ENCODE measurements at places on chromosomes 16 and 17. TPM values are rescaled to one million over a fixed set of nuclear protein-coding genes. Genes with fewer than 3 reads are reported as not detected.

SOX15 gene
- total RNA-seq, result 0.46 TPM

UQCRC2 gene
- 189 TPM for total RNA-seq

HEATR3 gene
- 23.1 TPM for total RNA-seq

DNASE1L2 gene
- total RNA-seq, result 1.0 TPM

HSPB9 gene
- not detected for total RNA-seq

C16orf86 gene
- total RNA-seq, result 1.2 TPM

KRTAP1-5 gene
- not detected for total RNA-seq

SCIMP gene
- not detected for total RNA-seq

CD79B gene
- total RNA-seq, result 2.1 TPM

SSTR5 gene
- 0.24 TPM for total RNA-seq

BRICD5 gene
- total RNA-seq, result 8.4 TPM

E2F4 gene
- 112 TPM for total RNA-seq

DUS2 gene
- 21.7 TPM for total RNA-seq

KIFC3 gene
- 62.2 TPM for total RNA-seq

CNGB1 gene
- not detected for total RNA-seq

TMEM92 gene
- not detected for total RNA-seq

TK2 gene
- total RNA-seq, result 23.4 TPM

KRTAP2-3 gene
- not detected for total RNA-seq

DRC7 gene
- 0.13 TPM for total RNA-seq

C16orf74 gene
- 38.7 TPM for total RNA-seq

SLC52A1 gene
- total RNA-seq, result not detected

NTHL1 gene
- total RNA-seq, result 39.8 TPM

TMEM114 gene
- total RNA-seq, result not detected

CCL5 gene
- not detected for total RNA-seq

DHRS7C gene
- total RNA-seq, result not detected

CA4 gene
- total RNA-seq, result 0.29 TPM

TP53 gene
- total RNA-seq, result 128 TPM

NEURL4 gene
- total RNA-seq, result 34.2 TPM

ODAD4 gene
- total RNA-seq, result 0.60 TPM

GUCY2D gene
- total RNA-seq, result not detected

SLC12A4 gene
- 99.0 TPM for total RNA-seq

All from endothelial cell of umbilical vein (primary cell).